ENCODE measurements at places on chromosomes 11 and 22.

- peak; percentile 15 for DNase-seq
Measured at GRCh38 chr11:128894685-128895084, 3.5 kb downstream of the KCNJ5 start.

DNA sequence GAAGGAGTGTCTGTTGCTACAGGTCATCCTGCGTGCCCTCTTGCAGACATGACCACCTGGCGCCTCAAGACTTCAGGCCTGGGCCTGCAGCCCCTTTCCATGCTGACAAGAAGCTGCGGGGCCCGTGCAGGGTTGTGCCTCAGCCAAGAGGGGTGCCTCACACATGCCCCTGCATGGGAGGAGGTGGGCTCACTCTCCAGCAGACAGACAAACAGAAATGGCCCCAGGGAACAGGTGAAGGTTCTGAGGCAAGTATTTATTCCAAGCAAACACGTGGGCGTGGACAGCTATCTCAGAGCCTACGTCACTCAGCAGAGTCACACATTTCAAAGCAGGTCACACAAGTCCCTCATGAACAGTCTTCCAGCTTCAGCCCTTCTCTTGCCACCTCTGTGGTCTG, 5.9 kb upstream of the SYCE3 start:
- DNase-seq: no peak

GRCh38 chr11:119388103-119388502, 6.6 kb upstream of the USP2 start:
- no peak for DNase-seq

DNA sequence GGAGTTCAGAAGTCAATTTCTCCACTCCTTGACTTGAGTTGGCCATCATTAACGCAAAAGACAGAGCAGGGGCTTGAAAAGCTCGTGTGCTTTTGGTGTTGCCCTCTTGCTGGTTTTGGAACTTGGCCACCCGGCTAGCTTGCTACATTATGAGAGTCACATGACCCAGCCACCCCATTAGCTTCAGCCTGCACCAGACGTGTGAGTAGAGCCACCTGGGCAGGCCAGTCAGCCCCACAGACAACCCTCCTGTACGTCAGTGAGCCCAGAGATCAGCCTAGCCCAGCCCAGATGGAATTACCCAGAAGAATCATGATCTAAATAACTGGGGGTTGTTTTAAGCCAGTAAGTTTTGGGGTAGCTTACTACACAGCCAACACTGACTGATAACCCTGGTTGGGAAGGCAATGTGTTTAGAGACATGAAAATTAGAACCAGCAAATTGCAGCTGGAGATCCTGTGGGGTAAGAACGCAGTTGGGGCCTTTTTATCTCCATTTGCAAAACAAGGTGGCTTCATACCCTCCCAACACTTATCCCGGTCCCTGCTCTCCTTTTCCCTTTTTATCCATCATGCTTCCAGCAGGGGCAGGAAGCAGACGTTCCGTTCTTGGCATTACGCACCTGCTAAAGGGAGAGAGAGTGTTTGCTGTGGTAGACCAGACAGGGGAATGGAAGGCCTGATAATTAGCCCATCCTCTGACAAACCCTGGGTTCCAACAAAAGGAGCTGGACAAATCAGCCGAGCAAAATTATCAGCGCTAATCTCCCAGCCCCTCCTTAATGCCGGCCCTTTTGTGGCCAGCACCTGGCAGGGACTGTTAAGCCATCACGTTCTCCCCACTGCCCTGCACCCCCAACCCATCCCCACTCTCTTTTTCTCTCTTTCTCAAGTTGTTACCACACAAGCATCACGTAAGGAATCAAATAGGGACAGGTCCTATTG, 548.7 kb upstream of the CADM1 start:
- no peak for DNase-seq

DNA sequence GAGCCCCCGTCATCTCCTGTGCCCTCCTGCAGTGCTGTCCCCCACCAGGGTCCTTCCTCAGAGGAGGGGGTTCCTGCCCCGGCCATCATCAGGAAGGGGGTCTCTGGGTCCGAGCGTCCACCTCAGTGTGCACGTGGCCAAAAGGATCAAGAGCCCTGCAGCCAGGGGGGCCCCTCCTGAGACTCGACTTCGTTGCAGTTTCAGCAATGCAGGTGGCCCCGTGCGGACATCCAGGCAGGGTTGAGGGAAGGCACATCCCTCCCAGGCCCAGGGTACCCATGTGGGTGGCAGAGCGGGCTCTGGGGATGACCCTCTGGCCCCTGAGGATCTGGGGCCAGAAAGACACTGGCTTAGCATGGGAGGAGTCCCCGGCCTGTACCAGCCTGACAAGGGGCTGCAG, 41.3 kb downstream of the LRP5 start:
- DNase-seq: no peak

GRCh38 chr11:69546735-69547370, 65.4 kb downstream of the LINC01488 start:
- peak; percentile 30 for DNase-seq

- peak; percentile 26 for DNase-seq
Measured at GRCh38 chr11:35324981-35325380, 94.4 kb downstream of the SLC1A2 start.

DNA sequence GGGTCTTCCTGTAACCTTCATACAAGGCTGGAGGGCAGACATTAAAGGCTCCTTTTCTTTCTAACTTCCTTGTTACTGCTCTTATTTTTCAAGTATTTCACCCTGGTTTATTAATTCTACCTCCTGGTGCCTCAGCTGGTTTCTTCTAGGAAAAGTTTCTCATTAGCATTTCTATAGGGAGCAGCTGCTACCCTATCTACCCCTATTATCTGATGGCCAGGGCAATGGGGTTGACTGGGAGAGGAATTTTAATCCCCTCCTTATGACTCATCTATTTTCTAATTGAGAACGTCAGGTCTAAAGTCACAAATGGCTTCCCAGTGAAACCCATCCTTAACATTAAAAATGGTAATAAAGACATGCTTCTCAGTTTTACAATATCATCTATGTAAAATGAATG, 5.0 kb downstream of the MAP6 start:
- DNase-seq: no peak

DNA sequence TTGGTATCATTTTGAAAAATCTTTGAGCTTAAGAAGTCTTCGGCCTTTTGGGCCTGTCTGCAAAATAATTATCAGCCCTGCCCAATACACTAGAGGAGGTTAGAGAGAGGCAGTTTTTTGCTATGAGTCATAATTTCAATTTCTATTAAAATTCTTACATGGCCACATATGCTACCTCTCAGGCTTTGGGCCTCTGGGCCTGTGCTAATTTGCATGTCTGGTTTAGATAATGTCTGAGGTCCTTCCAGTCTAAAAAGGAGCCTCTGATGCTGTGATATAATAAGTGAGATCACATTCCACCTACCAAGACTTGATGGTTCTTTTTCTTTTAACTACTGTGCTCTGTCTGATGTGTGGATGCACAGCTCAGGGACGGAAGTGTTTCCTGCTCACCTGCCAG, 70.8 kb downstream of the KCNJ1 start:
- no peak for DNase-seq

GRCh38 chr11:86888164-86889000, 66.8 kb downstream of the FZD4 start:
- DNase-seq: no peak

DNA sequence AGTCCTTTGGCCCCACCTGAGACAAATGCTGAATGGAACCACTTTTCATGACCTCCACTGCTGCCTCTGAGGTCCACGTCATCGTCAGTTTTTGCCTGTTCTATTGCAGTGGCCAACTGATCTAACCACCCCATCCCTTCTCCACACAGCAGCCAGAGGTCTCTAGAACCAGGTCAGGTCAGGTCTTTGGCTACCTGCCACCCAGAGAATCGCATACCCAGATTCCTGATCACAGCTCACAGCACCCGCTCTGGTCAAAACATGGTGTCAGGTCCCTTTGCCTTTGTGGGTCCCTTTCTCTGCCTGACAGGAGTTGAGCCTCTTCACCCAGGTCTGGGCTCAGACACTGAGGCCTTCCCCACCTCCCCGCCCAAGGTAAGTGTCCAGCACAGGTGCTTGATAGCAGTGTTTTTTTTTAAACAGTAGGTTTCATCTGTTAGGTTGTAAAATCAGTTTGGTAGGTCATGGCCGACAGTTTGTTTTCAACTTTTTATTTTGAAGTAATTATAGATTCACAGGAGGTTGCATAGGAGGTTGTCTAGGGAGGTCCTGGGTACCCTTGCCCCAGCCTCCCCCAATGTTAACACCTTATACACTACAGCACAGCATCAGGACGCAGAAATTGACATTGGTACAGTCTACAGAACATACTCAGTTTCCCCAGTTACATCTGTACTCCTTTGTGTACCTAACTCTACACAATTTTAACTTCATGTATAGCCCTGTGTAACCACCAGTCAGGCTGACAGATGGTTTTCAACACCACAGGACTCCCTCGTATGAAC, 6.9 kb downstream of the C22orf39 start:
- DNase-seq: no peak

Measured in RPMI8226 (cell line).